ENCODE measurements at places on chromosomes 4 and X.

- no peak for DNase-seq
Observed at GRCh38 chrX:107818900-107819521, 6.7 kb upstream of the MID2 start.

GRCh38 chr4:95599777-95600400 is 51.1 kb upstream of the UNC5C start:
- DNase-seq = no peak

- DNase-seq = no peak
Observed at GRCh38 chr4:54172156-54172555, 56.9 kb upstream of the PDGFRA start.

DNA sequence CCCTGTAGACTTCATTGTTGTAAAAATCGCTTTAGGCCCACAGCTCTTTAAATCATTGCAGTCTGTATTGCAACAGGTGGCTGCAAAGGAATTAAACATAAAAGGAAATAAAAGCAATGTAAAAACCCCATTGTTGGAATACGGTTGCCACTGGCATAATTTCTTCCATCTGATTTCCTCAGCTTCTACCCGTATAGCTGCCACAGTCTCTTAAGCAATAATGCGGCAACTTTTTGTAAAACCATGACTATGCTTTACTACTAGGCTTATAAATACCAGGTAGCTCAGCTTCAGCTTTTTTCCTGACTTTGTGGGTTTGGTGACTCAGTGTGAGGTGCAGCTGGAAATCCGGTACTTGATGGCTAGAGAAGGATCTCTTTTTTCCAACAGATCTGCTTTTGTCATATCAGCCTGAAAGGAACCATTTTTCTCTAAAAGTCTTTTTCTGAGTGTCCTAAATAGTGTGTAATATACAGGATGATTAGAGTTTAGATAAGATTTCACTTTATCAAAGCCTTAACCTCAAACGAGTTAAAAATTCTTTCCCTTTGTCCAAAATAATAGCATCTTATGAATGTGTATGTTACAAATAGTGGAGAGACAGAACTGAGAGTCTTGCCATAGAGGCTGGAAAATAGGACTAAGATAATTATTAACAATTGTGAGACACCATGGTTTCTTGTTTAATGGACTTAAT is 268.0 kb downstream of the ADGRL3 start:
- DNase-seq = no peak

DNA sequence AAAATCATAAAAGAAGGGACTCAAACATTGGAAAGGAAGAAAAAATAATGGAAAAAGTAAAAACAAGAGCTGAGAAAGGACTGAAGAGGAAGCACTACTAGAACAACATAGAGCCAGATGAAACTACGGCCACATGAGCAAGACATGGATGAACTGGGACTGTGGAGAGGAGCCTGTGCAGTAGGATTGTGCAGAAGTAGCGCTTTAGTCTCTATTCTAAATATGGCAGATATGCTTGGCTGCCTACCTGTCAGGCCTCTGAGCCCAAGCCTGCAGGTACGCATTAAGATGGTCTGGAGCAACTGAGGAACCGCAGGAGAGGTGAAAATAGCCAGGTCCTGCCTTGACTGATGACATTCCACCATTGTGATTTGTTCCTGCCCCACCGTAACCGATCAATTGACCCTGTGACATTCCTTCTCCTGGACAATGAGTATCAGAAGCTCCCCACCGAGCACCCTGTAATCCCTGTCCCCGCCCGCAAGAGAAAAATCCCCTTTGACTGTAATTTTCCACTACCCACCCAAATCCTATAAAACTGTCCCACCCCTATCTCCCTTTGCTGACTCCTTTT is 154.3 kb downstream of the CAMK2D start:
- no peak for DNase-seq

All from EL (cell line).